ENCODE measurements at places on chromosomes 13 and 19. TPM values are rescaled to one million over a fixed set of nuclear protein-coding genes. Genes with fewer than 3 reads are reported as not detected.

Gene CCL25
- total RNA-seq, result not detected

Gene GPR12
- total RNA-seq, result not detected

Gene NLRP4
- total RNA-seq, result not detected

Gene GPATCH1
- 15.2 TPM for total RNA-seq

Gene SLC1A6
- not detected for total RNA-seq

Gene CPT1C
- 14.1 TPM for total RNA-seq

Gene ZNF30
- total RNA-seq, result 6.8 TPM

Gene SHD
- not detected for total RNA-seq

Gene PEX11G
- 1.9 TPM for total RNA-seq

Gene ZIC5
- 2.7 TPM for total RNA-seq

Gene SLAIN1
- 0.65 TPM for total RNA-seq

Gene MATK
- total RNA-seq, result 0.99 TPM

Gene ZNF575
- 1.3 TPM for total RNA-seq

Gene KCNRG
- total RNA-seq, result 0.76 TPM

Gene ZNF284
- total RNA-seq, result 0.30 TPM

Gene FBXO27
- 3.8 TPM for total RNA-seq

Gene ZNF99
- total RNA-seq, result not detected

Gene TSKS
- total RNA-seq, result not detected

Gene INSL3
- total RNA-seq, result 0.52 TPM

Gene SIGLEC10
- total RNA-seq, result 0.08 TPM

Gene LAMP1
- 92.9 TPM for total RNA-seq

Gene CEACAM19
- 8.8 TPM for total RNA-seq

Gene PLPP2
- total RNA-seq, result 109 TPM

Gene BCL3
- total RNA-seq, result 57.8 TPM

Gene ZNF415
- not detected for total RNA-seq

Gene ZIM2
- total RNA-seq, result not detected

Gene LSM4
- total RNA-seq, result 232 TPM

Gene DLEU7
- total RNA-seq, result not detected

Gene ZNF562
- total RNA-seq, result 5.2 TPM

Gene SPRY2
- 14.4 TPM for total RNA-seq

Gene ANGPTL4
- total RNA-seq, result 655 TPM

Gene CYP2A6
- not detected for total RNA-seq

Gene BRME1
- total RNA-seq, result 0.46 TPM

Gene ZNF571
- 1.6 TPM for total RNA-seq

Gene MEIOSIN
- 0.05 TPM for total RNA-seq

Gene S1PR2
- 0.72 TPM for total RNA-seq

Gene APOC4
- total RNA-seq, result not detected

Gene DZIP1
- 12.3 TPM for total RNA-seq

Gene KLK3
- total RNA-seq, result not detected

Gene SYNGR4
- total RNA-seq, result 3.6 TPM

Gene SOX21
- total RNA-seq, result 0.51 TPM

Gene KLHL1
- not detected for total RNA-seq

Gene ZNF835
- not detected for total RNA-seq

Gene CYP4F8
- not detected for total RNA-seq

Gene CGB5
- total RNA-seq, result 0.23 TPM

Gene NTN5
- total RNA-seq, result 0.16 TPM

All from A549 treated with Hydrocortisone at 1 μM for 4 hours (cell line).